ENCODE measurements at places on chromosomes 1 and 21. TPM values are rescaled to one million over a fixed set of nuclear protein-coding genes. Genes with fewer than 3 reads are reported as not detected.

DNA sequence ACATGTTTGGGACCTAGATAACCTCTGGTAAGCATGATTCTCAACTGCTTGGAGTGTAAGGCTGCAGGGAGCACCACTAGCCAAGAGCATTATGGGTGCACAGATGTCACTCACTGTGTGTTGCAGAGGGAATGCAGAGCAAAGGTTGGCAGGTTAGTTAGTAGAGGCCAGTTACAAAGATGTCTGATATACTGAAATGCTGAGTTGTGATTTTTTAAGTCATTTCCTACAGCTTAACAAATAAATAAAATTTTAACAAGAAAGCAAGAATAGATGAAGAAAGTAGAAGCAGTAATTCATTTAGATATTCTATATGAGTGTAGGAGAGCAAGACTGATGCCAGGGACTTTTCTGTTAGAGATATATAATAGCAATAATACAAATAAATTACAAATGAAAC lies 64.8 kb downstream of the MARK1 start:
- H3K27me3 ChIP-seq: no peaks in the 10 kb centered on the region
- no peak overlapping the region for H3K4me3 ChIP-seq
- no peak overlapping the region for H3K27ac ChIP-seq
- no peaks in the 10 kb centered on the region for H3K36me3 ChIP-seq

- H3K4me1 ChIP-seq: no peaks in the 10 kb centered on the region
- H3K27me3 ChIP-seq: no peaks in the 10 kb centered on the region
- peak; percentile 33 for DNase-seq
- no peaks in the 10 kb centered on the region for H3K36me3 ChIP-seq
Measured at GRCh38 chr1:168972887-168973286, 133.6 kb upstream of the ATP1B1 start.

DNA sequence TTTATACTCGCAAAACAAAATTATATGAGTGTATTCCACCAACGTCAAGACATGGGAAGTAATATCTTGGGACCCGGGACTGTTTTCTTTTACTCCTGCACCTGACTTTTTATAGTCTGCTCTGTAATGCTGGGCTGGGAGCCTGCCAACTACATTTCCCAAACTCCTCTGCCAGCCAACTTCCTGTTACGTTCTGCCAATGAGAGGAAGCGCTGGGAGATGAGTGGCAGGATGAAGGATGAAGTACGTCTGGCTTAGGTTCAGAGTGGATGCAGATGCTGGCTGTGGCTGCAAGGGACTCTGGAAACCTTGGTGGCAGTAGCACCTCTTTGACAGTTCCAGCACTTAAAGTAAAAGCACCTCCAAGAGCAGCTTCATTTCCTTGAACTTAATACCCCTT lies 59.6 kb downstream of the USP24 start:
- H3K36me3 ChIP-seq: peaks cover 5% of the 10 kb centered on the region
- no peak overlapping the region for H3K4me3 ChIP-seq
- H3K4me1 ChIP-seq: no peaks in the 10 kb centered on the region
- peak; percentile 28 for DNase-seq

- no peak overlapping the region for H3K4me3 ChIP-seq
- no peak for DNase-seq
- no peaks in the 10 kb centered on the region for H3K36me3 ChIP-seq
- peak overlapping the region; percentile 94 for H3K27ac ChIP-seq
- peaks cover 39% of the 10 kb centered on the region for H3K4me1 ChIP-seq
Measured at GRCh38 chr1:184626076-184627006, 128.3 kb downstream of the EDEM3 start.

- no peaks in the 10 kb centered on the region for H3K36me3 ChIP-seq
- H3K4me1 ChIP-seq: peaks cover 14% of the 10 kb centered on the region
- H3K27me3 ChIP-seq: no peaks in the 10 kb centered on the region
- H3K4me3 ChIP-seq: no peak overlapping the region
Measured at GRCh38 chr1:229088711-229089110, 182.2 kb upstream of the RAB4A start.

- no peaks in the 10 kb centered on the region for H3K27me3 ChIP-seq
- H3K4me1 ChIP-seq: peaks cover 2% of the 10 kb centered on the region
- H3K36me3 ChIP-seq: no peaks in the 10 kb centered on the region
- no peak overlapping the region for H3K4me3 ChIP-seq
Measured at GRCh38 chr1:212438831-212439237, 6.1 kb downstream of the NENF start.

DNA sequence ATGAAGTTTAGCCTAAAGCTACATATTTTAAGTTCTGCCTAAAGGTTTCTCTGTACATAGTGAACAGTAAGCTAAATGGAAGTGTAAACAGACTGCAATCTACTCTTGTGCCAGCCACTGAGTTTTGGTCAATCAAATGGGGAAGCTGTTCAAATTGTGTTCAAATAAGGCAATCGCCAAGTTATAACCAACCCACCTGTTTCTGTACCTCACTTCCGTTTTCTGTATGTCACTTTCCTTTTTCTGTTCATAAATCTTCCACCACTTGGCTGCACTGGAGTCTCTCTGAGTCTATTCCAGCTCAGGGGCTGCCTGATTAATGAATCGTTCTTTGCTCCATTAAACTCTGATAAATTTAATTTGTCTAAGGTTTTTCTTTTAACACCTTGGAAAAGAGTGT lies 10.8 kb upstream of the THEM4 start:
- no peaks in the 10 kb centered on the region for H3K27me3 ChIP-seq
- no peak overlapping the region for H3K27ac ChIP-seq
- H3K4me1 ChIP-seq: no peaks in the 10 kb centered on the region
- H3K4me3 ChIP-seq: no peak overlapping the region

Gene ADAMTSL4
- 3.7 TPM for total RNA-seq

Gene C1orf52
- 30.5 TPM for total RNA-seq

Gene TBX19
- 3.8 TPM for total RNA-seq

Gene CDC42BPA
- 31.3 TPM for total RNA-seq

Gene OR10J4
- not detected for total RNA-seq

All from prostate gland (tissue), 2 donors.